ENCODE measurements at places on chromosomes 16 and 17.

DNA sequence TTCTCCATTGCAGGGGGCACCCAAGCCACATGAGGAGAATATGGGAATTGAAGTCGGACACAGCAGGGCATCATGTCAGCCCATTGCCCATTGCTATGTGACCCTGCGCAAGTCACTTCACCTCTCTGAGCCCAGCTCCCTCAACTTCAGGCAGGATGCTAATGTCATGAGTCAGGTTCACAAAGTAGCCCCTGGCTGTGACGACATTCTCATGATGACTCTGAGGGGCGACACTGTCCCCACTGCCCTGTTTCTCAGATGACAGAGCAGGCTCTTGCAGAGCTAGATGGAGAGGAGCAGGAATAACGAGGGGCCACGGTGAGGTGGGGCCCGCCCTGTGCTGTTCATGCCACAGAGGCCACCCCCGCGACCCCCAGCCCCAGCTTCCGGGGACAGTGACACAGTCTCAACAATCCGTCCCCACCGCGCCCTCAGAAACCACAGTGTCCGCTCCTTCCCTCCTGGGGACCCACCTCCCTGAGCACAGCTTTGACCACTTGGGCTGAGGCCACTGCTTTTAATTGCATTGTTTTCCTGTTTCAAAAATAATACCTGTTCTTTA is 13.2 kb upstream of the ZNF469 start:
- DNase-seq = no peak

DNA sequence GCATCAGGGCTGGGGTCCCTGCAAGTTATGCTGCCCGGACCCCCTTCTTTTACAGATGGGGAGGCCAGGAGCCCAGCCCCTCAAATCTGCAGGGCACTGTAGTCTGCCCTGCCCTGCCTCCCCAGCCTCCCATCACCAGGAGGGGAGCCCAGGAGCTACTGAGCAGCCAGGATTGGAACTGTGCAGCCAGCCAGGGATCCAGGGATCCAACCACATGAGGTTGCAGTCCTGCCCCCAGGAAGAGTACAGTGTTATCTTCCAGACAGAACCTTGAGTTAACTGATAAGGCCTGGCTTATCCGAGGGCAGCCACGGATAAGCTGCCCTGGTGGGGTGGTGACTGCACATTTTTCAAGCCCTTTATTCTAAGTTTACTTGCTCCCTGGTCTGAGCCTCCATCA is 11.4 kb upstream of the NDRG4 start:
- DNase-seq = no peak

GRCh38 chr17:70405492-70406220 is 236.3 kb downstream of the KCNJ2 start:
- DNase-seq = peak; percentile 6

DNA sequence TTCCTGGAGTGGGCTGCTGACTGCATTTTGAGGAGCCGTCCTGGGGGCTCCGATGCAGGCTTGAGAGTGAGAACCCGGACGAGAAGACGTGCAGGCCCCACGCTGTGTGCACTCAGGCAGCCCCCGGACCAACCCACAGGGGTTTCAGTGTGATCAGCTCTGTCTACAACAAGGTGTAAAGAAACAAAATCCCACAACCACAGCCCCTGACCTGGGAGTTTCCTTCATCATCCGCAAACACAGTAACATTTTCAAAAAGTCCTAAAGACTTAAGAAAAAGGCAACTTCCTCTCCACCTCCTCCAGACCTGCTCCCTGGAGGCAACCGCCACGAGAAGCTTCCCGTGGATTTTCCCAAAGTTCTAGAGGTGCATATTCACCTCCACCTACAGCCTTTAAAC is 15.4 kb upstream of the MEAK7 start:
- DNase-seq = no peak

DNA sequence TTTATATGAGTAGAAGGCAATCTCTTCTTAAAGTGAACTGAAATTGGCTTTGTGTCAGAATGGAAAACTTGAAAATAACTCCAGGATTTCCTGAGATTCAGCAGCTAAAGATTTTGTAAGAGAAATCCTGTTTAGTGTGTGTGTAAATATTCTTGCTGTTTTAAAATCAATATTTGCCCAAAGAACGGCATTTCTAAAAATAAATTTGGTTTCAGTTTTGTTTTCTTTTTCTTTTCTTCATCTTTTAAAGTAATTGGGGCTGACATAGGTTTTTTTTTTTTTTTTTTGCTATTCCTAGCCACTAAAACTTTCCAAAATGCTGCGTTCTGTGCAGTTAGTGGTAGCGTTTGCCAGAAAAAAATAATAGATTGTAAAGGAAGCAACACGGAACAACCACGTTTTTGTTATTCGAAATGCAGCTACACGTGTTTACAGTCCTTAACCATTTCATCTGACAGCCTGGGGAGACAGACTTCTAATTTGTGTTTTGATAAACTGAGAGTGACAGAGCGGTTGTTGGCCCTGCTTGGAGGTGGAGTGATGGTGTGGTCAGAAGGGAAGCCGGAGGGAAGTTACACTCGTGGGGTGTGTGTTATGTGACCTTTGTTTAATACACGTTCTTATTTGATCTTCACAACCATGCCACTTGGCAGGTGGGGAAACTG is 21.6 kb upstream of the SMPD3 start:
- DNase-seq = peak; percentile 2

DNA sequence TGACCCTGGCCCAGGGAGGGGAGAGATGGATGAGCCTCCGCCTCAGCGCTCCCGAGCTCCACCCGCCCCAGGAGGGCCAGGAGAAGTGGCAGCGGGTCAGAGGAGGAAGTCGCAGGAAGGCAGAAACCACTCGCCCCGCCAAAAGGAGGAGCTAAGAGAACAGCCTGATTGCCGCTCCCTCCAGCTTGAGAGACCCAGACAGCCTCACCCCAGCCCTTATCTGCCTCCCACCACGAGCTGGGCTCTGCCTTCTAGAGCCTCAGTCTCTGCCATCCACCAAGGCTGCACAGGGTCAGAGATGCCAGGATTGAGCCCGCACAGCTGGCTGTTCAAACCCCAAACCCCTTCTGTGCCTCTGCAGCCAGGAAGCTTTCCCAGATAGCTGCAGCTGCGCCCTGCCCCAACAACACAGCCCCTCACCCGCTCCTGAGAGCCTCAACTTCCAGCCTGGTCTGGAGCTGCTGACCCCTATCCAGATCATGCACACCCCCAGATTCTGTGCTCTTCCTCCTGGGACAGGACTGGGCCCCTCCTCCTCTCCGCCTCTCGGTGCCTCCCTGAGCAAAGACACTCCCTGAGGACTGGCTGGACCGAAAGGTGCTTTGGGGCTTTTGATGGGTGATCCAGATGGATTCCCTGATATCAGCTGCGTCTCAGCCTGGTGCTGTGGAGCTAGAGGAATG is 1.0 kb upstream of the ATP2A3 start:
- DNase-seq = peak; percentile 79

DNA sequence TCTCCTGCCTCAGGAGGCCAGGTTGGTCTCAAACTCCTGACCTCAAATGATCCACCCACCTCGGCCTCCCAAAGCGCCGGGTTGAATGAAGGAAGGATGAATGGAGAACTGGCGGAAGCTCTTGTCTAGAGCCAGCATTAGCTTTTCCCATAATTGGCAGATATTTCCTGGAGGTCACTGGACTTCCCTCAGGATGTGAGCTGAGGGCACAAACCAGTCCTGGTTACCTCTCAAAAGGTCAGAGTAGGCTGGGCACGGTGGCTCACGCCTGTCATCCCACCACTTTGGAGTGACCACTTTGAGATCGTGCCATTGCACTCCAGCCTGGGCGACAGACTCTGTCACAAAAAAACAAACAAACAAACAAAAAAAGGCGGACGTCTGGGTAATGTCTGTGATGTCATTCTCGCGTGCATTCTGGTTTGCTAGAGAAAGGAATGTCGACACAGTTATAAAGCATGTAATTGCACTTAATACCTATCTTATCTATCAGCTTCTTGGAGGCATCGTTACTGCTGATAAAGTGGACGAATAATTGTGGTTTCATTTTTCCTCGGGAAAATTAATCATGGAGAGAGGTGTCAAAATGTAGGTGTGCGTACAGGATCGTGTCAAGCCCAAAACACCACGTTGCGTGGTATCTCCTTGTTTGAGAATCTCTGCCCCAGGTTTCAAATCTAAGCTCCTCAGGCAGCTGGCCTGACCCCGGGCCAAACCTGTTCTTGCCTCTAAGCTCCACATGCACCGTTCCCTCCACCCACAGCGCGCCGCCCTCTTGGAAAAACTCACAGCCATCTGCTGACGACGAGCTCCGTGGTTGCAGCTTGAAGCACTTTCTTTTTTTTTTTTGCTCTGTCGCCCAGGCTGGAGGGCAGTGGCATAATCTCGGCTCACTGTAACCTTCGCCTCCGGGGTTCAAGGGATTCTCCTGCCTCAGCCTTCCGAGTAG is 6.4 kb upstream of the CRK start:
- DNase-seq = no peak

DNA sequence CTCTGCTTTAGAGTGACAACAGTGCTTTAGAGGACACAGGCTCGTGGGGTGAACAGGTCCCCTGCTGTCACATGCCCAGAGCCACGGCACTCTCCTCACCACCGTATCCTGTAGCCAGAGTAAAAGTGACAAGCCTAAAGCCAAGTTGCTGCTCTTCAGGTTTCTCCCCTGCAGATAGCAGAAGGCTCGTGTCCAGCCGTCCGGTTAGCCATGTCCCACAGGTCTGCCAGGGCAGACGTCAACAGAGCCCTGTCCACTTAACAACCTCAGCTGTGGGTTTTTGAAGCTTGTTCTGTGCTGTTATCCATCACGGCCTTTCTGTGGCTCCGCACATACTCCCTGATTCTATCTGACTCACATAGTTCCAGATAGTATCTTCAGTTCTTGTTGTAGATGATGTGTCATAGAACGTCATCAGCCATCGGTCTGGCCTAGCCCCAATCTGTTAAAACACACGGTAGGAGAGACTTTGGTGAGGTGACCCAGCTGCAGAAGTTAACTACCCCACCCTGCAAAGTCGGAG is 100.7 kb downstream of the SOCS1 start:
- DNase-seq = peak; percentile 61

- DNase-seq = no peak
Observed at GRCh38 chr16:28298511-28298878, 6.2 kb downstream of the SBK1 start.

DNA sequence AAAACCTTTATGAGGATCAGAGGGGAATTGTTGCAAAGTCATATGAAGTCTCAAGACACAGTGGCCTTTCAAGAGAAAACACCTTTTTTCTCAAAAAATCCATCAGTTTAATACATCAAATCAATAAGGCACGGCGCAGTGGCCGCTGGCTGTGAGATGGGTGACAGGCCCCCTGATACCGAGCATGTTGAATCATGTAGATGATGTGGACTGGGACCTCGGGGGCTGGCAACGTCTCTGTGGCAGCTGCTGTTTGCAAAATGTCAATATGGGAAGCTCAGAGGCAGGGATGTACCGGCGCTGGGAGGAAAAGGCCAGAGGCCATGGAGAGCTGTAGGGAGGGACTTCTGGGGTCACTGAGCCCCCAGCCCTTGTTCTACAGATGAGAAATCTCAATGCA is 169.1 kb downstream of the GSG1L start:
- no peak for DNase-seq

GRCh38 chr16:88102597-88102996 is 151.4 kb downstream of the BANP start:
- DNase-seq = no peak

DNA sequence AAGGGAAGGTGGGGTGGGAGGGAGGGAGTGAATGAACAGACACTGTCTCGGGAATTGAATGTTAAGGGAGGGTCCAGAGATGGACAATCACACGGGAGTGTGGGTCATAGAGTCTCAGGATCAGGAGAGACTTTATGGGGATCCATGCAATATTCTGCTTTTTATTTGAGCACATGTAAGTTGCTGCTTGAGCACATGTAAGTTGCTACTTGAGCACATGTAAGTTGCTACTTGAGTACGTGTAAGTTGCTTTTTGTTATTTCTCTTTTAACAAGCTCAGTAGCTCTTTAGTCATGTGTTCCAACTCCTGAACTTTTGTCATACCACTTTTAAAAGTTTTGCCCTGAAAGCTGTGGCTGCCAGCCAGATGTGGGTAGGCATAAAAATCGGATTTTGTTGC is 110.3 kb downstream of the ARHGAP44 start:
- no peak for DNase-seq

DNA sequence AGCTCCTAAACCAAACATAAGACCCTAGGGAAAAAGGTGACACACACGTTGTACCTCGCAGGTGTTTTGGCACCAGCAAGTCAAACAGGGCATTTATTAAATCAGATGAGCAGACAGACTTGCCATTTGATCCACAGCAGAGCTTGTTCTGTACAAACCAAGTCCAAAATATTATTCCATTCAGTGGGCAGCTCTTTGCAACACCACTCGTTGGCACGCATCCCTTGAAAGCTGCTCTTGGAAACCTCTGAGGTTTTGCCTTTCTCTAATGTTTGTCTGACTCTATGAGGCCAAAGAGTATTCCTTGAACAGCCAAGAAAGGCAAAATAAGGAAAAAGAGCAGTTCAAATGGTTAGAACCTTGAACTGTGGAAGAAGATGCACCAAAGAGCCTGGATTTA is 12.7 kb downstream of the TMEM100 start:
- DNase-seq = no peak

GRCh38 chr17:45912319-45912718 is 18.0 kb downstream of the MAPT start:
- no peak for DNase-seq

DNA sequence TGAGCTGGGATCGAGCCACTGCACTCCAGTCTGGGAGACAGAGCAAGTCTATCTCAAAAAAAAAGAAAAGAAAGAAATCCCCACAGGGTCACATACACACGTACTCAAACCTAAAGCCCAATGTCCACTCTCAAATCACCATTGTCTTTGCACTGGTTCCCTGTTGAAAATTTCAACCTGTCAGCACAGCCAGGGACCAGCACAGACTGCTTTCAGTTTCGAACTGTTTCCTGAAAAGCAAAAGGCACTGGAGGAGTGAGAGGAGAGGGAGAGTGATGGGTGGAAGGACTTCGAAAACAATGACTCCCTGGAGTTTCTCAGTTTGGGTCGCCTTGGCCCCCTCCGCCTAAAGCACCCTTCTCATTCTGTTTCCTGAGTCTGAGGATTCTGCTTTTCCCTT is 9.0 kb upstream of the CD300C start:
- no peak for DNase-seq

GRCh38 chr17:77756846-77757560 is 201.5 kb upstream of the TNRC6C start:
- DNase-seq = no peak

GRCh38 chr16:49767998-49768397 is 87.9 kb downstream of the ZNF423 start:
- DNase-seq = no peak

Data from activated CD4-positive, alpha-beta T cell treated with anti-CD3 and anti-CD28 coated beads, Interleukin-2, Interleukin-4, amounts not matched to agents 100 ng/mL and 50 ng/mL, durations not matched to agents 16 hours and 8 hours (primary cell).